ENCODE measurements at places on chromosomes 12 and 14.
A peak's percentile ranks its signal among the peaks of the same experiment; 100 is the strongest.

DNA sequence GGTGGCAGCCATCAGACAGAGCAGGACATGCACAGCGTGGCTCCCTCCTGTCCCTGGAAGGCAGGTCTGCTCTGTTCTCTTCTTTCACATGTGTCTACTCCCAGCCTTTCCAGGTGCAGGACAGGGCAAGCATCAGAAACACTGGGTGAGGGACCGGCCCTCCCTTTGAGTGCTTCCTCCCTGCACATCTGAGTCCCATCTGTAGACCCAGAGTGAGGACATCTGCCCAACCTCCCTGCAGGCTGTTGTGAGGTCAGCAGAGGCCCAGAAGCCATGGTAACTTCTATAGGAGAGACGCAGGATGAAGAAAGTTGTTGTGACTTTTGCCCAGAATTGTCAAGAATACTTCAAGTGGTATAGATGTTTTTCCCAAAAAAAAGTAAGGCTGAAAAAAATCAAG is 282.7 kb downstream of the CACNA1C start:
- no peak for DNase-seq

DNA sequence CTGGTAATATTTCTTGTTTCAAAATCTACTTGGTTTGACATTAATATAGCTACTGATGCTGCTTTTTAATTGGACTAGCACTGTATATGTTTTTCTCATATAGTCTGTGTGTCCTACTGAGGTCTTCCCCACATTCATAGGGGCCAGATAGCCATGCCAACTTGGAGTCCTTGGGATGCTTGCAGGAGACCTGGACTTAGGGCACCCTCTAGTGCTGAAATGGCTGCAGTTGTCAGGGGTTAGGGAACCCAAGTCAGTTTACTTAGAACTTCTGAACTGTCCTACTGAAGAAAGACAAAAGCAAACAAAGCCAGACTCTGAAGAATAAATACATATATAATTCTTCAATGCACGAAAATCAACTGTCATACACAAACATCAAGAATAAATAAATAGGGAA is 279.9 kb upstream of the SYT1 start:
- DNase-seq: peak; percentile 29

DNA sequence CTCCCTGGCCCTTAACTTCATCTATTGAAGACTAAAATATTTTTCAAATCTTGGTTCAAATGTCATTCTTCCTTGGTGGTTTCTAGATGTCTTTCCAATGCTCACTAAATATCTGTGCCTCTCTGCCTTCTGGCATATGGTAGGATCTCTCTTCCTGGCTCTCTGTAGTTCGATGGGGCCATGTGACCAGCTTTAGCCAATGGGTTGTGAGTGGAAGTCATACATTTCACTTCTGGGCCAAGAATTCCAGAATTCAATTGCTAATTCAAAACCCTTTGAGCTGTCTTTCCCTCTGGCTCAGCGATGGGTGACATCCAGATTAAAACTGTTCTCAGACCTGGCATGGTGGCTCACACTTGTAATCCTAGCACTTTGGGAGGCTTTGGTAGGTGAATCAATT is 25.8 kb upstream of the CTDSP2 start:
- DNase-seq: no peak

DNA sequence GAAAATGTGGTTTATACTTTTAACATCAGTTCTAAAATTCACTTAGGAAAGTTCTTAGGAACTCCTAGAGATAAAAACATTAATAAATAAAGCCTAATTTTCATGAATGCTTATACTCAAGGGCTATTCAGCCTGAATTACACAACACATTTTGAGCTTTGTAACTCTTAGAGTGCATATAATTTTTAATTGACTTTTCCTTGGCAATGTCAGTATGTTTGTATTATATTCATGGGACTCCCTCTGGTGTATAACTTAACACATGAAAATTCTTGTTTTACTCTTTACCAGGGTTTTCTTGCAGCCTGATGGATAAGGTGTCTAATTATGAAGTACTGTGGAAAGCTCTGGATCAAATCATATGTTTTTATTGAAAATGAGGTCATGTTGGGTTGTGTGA is 150.6 kb upstream of the HMGA2 start:
- DNase-seq: peak; percentile 49

GRCh38 chr12:115998794-115999478 is 278.6 kb downstream of the MED13L start:
- no peak for DNase-seq

GRCh38 chr12:124914392-124915238 is at the start of gene UBC:
TSS of gene UBC (minus strand) at chr12:124914650. CDS start at chr12:124913771, 879 bp downstream.
- DNase-seq: peak; percentile 90

GRCh38 chr12:19458733-19459132 is 19.4 kb downstream of the AEBP2 start:
- no peak for DNase-seq

GRCh38 chr12:24997496-24997895 is 48.6 kb upstream of the BCAT1 start:
- no peak for DNase-seq

- peak; percentile 88 for DNase-seq
Observed at GRCh38 chr12:69527506-69528272, 57.5 kb downstream of the FRS2 start.

- peak; percentile 33 for DNase-seq
Observed at GRCh38 chr14:52272375-52272774, 4.9 kb downstream of the PTGDR start.

GRCh38 chr12:111143271-111143670 is 222.9 kb upstream of the MYL2 start:
- no peak for DNase-seq

- DNase-seq: no peak
Observed at GRCh38 chr14:90605430-90605829, 208.6 kb downstream of the CALM1 start.

DNA sequence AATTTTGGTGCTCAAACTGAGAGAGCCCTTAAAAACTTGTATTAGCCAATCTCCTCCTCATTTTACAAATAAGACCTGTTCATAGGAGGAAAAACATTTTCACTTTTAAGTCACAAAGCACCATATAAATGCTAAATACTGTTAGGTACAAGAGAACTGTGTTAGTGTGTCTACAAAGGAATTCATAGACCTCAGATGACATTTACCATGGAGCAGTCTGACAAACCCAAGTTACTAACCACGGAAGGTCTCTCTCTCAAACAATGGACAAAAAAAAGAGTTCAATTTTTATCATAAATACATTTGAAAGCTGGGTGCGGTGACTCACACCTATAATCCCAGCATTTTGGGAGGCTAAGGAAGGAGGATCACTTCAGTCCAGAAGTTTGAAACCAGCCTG is 10.0 kb downstream of the SBNO1 start:
- no peak for DNase-seq

GRCh38 chr12:107091989-107092641 is 1.2 kb downstream of the CRY1 start:
- peak; percentile 94 for DNase-seq

DNA sequence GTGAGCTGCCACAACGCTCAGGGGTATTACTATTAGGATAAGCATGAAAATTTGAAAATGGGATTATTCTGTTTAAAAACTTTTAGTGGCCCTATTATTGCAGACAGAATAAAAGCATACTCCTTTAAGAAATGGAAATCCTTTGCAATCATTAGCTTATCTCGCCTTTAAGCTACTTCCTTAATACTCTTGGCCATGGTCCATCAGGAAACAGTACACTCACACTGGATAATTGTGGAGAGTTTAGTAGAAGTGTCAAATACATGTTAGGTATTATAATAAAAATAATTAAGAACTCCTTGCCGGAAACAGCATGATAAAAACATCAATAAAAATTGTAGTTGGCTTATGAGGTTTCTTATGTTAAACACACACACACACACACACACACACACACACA is 100.4 kb upstream of the PPFIA2 start:
- DNase-seq: peak; percentile 26

GRCh38 chr12:39682689-39683477 is 63.3 kb upstream of the ABCD2 start:
- DNase-seq: no peak

DNA sequence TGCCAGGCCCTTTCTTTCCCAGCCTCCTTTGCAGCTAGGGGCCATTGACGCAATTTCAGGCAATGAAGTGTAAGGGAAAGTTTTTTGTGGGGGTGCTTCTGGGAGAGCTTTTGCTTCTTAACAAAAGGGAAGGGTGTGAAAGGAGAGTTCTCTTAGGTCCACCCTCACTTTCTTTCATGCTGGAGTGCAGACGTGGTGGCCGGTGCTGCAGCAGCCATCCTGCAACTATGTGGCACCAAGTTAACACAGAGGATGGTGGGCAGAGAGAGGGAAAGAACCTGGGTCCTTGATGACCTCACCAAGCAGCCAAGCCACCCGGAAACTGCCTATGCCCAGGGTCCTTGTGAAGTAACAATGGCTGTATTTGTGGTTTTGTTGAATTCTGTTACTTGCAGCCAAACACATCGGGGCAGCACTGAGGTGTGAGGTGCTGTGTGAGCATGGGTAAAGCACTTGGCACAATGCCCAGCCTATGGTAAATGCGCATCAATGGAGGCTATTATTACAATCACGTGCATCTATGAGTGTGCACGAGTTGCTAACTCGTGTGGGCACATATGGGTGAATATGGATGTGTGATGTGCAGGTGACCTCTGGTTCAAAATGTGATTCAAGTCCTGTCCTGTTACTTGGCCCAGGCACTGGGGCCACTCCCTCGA is 122.6 kb downstream of the CALM1 start:
- no peak for DNase-seq

Measured in epithelial cell of esophagus (primary cell).